ENCODE measurements at places on chromosomes 4 and X.

DNA sequence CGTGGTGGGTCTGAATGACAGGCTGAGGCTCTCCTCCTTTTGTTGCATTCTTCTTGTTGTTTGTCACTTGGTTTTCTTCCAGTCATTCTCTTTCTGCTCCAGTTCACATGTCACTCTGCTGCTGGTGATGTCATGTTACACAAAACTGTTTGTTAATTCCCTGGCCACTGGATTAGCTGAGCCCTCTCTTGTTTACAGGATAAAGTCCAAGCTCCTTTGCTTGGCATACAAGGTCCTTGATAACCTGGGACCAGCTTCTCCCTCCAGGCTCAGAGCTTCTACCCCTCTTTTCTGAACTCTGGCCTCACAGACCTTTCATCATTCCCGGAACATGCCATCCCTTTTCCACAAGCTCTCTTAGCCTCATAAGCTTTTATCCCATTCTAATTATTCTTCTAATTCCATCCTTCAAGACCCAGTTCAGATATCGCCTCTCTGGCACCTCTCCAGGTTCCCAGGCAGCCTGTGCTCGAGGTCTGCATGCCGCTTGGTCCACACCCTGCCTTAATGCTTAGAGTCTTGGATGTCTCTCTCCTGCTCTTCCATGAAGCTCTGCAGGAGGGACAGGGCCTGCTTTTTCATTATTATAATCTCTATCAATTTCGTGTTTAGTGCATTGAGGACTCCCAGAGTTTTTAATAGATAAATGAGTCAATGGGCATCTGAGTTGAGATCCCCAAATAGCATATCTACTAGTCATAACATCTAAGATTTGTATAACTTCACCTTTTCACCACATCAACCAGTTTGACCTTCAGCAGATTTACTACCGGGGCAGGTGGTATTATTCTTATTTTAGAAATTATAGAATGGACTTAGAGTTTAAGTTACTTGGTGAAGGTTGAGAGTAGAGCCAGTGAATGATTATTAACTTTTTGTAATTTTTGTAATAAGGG is 98.7 kb downstream of the TMEM131L start:
- no peak for DNase-seq

- no peak for DNase-seq
Measured at GRCh38 chrX:148043271-148043855, 62.2 kb downstream of the FMR1NB start.

- DNase-seq = no peak
Measured at GRCh38 chr4:86221002-86221401, 138.9 kb downstream of the MAPK10 start.

DNA sequence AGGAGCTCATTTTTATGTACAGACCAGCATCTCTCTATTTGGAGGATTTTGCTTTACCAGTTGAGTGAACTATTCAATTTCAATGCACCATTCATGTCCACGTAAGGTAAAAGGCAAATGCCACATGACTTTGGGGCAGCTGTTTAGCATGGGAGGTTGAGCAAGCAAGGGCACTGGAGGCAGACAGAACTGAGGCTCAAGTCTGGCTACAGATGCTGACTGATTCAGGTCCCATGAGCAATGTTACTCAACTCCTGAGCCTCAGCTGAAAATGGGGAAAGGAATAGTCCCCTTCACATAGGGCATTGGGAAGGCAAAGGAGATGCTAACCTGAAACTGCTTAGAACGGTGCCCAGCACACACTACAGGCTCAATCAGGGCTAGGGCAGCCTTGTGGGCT is 93.0 kb upstream of the MTM1 start:
- DNase-seq = no peak

DNA sequence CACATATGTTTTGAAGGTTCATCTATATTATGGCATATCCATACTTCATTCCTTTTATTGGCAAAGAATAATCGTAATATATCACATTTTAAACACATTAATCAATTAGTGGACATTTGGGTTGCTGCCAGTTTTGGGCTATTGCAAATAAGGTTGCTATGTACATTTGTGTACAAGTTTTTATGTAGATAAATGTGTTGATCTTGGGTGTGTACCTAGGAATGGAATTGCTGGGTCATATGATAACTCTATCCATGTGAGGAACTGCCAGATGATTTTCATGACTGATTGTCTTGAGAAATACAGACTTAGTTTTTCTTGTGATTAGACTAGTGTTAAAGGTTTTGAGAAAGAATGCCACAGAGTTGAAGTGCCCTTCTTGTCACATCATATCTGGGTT is 99.2 kb upstream of the RAB40AL start:
- DNase-seq = no peak

DNA sequence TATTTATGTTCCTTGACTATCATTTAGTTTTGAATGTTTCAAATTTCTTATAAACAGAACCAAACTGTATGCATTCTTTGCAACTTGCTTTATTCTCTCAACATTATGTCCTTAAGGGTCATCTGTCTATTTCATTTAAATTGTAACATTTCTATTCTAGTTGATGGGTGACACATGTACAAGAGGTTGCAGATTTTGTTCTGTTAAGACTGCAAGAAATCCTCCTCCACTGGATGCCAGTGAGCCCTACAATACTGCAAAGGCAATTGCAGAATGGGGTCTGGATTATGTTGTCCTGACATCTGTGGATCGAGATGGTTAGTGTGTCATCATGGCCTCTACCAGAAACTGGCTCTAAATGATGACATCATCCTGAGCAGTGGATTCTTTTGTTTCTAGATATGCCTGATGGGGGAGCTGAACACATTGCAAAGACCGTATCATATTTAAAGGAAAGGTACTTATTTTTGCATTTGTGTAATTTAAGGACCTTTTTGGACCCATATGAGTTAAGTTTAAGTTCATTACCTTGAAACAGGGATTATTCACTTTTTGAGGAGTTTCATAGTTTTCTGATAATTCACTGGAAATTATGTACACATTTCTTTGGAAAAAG is 6.1 kb downstream of the LIAS start:
- no peak for DNase-seq

DNA sequence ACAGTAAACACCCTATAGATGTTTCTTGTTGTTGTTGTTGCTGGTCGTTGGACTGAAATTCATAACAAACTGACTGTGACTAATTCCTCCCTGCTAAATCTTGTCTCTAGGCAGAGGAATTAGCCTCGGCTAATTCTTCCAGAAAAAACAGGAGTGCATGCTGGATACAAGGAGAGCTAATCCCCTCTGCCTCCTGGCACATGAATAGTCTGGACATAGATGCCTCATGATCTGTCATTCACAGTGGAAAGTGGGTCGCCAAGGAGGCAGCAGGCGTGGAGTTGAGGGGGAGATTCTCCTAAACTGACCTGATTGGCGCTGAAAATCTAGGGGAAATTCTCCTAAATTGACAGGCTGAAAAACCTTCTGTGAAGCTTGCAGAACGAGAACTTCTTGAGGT is 220.1 kb downstream of the DCTD start:
- no peak for DNase-seq

DNA sequence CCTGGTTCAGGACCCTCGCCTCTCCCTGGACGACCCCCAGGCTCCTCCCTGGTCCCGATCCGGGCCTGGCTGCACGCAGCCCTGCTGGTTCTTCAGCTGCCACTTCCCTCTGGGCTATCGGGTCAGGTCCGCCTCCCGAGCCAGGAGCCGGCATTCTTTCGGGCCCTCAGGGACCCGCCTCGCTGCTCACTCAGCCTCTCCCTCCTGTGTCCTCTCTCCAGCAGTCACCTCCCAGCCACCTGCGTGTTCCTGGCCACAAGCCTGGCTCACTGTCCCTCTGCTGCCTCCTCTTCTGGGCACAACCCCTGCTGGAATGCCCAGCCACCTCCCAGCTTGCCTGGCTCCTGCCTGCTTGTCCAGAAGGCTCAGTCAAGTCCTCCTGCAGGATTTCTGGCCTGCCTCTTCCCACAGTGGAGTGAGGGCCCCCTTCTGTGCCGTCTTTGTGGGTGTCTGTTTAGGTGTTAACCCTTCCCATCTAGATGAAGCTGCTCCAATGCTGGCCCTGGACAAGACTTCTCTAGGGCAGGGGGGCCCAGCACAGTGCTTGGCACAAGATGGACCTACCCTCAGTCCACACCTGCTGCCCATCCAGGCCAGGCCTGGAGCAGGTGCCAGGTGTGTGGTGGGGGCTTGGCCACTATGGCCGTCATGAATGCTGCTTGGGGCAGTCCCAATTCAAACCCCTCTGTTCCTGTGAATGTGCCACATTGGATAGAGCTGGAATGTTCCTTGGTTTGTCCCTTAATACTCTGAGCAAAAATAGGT is 2.2 kb downstream of the WFS1 start:
- DNase-seq = peak; percentile 86

- DNase-seq = no peak
Measured at GRCh38 chr4:113700602-113701150, 60.9 kb downstream of the CAMK2D start.

- no peak for DNase-seq
Measured at GRCh38 chrX:40063555-40063954, 34.2 kb downstream of the BCOR start.
